Retinal pigment epithelial cell (primary cell): ENCODE measurements at places on chromosomes 6 and 20.

DNA sequence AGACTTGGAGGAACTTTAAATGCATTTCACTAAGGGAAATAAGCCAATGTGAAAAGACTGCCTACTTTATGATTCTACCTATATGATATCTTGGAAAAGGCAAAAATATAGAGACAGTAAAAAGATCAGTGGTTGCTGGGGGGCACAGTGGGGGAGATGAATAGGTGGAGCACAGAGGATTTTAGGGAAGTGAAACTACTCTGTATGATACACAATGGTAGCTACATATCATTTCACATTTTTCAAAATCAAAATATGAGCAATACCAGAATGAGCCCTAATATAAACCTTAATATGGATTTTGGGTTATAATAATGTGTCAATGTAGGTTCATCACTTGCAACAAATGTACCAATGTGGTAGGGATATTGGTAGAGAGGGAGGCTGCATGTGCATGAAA is 161.4 kb upstream of the HTR1E start:
- DNase-seq = no peak

DNA sequence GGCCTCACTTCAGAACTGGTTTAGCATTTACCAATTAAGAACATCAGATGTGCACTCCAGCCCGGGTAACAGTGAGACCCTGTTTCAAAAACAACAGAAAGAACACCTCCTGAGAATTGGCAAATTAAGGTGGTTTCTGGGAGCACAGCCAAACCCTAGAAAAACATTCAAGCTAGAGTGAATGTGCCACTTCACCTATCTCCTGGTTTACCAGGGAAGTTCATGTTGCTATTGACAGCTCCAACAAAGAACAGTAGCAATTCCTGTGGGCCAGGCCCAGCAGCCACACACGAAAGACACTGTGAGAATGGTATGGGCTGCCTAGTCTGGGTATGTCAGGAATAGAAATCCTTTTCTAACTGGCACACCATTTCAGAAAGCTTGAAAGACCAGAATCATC is 4.9 kb downstream of the POLR1C start:
- DNase-seq = no peak

DNA sequence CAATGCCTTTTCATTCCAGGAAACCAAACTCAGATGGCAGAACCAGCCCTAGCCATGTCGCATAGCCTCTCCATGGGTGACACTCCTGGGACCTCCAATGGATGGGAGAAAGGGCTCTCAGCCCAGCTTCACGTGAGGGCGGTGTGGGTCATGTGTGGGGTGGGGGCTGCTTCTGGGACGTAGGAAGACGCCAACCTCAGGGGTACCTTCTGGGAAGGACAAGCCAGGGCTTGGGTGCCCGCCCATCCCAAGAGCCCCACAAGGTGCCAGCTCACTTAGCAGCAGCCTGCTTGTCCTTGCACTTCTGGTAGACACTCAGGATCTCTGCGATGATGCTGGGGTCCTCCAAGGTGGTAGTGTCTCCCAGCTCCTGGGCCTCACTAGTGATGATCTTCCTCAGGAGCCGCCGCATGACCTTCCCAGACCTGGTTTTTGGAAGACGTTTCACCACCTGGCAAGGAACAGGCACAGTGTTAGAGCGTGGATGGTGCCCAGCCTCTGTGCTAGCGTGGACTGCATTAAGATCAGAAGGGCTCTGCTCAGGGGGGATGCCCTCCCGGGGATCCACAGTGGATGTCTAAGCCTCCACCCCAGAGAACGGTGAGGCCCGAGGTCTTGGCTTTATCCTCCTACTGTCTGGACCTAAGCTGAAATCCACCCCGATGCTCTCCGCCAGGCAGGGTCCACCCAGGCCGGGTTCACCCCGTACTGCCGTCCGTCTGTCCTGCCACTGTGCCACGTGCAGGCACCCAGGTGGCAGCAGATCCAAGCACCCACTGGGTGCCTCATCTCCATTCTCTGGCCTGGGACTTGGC is 15.1 kb upstream of the APMAP start:
- no peak for DNase-seq

- no peak for DNase-seq
Observed at GRCh38 chr20:48653706-48654051, 174.1 kb downstream of the PREX1 start.

DNA sequence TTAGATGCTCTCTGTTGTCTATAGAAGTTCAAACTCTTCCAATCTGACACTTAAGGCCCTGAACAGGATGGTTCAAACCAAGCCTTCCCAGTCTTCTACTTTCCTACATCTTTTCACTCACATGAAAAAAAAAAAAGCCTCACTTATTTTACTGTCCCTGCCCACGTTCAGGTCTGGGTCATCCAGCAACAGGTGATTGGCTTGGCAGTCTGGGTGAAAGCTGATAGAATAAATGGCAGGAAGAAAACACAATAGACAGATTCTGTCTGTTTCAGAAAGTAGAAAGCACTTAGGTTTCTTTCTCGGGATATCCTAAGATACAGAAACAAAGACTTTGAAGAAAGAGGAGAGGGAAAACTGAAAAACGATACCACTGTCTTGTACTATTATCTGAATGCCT is 61.8 kb upstream of the HSF2 start:
- no peak for DNase-seq

DNA sequence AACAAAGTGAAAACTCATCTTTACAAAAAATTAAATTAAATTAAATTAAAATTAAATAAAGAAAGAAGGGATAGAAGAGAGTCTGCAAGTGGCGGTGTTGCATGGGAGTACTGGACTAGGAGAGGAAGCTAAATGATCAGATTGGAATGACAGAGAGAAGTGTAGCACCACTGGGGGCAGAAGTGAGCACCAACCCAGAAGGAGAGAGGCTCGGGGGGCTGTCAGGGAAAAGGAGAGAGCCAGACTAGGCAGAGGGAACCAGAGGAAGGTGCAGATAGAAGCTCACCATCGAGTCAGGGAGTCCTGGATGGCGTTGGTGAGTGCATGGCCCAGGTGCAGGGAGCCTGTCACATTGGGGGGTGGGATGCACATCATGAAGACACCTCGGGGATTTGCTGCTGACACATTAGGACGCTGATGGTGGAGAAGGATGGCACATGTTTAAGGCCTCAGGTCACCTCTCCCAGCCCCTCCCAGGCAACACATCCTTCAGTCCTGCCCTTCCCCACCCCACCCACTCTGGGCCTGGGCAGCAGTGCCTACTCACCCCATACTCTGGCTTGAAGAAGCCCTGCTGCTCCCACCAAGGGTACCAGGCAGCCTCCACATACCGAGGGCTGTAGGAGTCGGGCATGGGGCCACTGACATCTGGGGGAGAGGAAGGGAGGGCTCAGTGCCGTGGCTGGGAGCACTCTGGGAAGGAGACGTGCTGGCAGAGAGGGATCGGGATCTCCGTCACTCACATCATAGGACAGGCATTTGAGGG is 4.0 kb downstream of the VARS1 start:
- no peak for DNase-seq

DNA sequence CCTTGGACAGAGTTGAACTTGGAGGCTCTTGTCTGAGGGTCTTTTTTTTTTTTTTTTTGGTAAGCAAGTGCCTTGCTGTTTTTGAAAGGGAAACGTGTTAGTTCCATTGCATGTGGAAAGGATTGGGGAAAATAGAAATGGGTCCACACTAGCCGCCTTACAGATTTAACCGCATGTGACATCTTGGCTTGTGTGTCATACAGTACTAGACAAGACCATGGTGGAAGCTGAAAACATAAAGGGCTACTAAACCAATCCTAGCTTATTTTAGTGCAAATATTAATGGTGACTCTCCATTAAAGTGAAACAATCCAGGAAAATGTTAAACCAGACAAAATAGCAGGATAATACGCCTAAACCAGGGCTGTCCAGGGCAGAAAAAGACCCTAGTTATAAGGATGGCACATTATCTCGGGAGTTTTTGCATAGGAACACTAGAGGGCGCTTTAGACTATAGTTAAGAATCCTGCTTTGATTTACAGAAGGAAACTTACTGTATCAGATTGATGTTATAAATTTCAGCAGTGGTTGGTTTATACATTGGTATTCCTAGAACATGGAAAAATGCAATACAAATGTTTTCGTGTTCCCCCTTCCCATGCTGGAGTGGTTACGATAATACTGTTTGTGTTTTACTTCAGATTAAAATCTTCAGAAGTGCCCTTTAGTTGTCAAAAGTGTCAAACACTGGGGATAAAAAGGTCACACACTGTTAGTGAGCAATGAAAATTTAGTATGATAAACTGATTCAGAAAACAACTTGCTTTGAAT is 59.8 kb upstream of the DEK start:
- DNase-seq = no peak

- DNase-seq = no peak
Observed at GRCh38 chr6:29762051-29762450, 38.8 kb downstream of the HLA-F start.

GRCh38 chr6:143536461-143536865 is 24.9 kb upstream of the FUCA2 start:
- no peak for DNase-seq

DNA sequence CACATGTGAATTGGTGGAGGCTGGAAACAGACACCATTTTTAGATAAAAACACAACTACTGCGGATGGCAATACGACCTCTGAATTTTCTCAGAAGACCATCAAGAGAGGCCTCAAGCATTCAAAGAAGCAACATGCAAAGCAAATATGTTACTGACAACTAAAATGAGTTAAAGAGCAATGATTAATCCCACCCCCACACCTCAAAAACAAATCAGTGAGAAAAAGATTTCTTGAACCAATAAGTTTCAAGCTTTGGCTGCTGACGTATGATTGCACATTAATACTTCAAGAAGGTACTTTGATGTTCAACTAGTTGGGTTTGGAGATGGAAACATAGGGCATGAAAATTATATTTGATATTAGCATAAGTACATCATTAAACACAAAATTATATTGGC is 982 bp downstream of the MMUT start:
- DNase-seq = no peak

DNA sequence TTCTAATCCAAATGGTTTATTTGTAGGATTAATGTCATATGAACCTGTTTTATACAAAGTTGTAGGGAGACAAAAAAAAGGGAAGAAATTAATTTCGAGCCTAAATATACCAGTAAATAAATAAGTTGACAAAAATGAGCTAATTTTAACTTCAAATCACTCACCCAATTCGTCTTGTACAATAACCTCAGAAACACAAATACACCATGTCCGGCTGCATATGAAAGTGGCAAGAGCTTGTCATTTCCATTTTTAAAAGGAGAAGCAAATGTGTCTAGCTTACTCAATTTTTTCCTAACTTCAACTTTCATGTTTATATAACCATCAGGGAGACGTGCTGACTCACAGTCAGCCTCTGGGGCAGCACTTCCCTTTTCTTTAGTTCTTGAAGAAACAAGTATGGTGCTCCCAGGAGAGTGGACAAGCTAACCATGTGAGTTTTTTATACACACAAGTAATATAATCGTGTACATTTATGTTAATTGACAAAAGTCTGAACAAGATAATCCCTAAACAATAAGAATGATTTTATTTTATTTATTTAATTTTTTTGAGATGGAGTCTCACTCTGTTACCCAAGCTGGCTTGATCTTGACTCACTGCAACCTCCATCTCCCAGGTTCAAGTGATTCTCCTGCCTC is 55.5 kb upstream of the SGK1 start:
- peak; percentile 27 for DNase-seq

DNA sequence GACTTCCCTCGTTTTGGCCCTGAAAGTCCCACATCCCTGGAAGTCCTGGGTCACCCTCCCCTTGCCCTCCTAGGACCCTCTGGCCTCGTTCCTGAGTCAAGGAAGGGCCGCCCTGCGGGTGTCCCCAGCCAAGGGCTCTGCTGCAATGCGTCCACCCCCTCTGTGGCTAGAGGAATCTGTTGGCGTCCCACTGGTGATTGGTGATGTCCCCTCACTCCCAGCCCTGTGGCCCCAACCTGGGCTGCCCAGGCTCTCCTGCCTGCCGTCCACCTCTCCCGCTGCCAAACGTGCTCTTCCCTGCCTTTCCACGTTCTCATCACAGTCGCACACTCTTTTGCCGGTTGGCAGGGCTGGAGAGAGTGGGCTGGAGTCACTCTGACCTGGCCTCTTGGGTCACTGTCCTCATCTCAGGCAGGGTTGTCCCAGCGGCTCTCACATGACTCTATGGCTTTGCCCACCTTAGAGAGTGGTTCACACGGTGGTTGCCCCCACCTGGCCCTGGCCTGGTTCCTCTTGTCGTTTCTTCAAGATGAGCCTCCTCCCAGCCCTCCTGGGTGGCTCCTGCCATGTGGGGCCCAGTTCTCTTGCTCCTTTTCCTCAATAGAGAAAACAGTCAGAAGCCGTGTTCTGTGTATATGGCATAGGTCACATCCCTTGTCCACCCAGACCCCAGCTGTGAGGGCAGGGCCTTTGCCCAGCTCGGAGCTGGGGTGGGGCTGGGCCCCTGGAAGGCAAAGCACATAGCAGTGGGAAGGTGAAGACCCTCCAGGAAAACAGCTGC is 100.9 kb downstream of the TMEM242 start:
- no peak for DNase-seq
